ENCODE measurements at places on chromosomes 5 and 9.

DNA sequence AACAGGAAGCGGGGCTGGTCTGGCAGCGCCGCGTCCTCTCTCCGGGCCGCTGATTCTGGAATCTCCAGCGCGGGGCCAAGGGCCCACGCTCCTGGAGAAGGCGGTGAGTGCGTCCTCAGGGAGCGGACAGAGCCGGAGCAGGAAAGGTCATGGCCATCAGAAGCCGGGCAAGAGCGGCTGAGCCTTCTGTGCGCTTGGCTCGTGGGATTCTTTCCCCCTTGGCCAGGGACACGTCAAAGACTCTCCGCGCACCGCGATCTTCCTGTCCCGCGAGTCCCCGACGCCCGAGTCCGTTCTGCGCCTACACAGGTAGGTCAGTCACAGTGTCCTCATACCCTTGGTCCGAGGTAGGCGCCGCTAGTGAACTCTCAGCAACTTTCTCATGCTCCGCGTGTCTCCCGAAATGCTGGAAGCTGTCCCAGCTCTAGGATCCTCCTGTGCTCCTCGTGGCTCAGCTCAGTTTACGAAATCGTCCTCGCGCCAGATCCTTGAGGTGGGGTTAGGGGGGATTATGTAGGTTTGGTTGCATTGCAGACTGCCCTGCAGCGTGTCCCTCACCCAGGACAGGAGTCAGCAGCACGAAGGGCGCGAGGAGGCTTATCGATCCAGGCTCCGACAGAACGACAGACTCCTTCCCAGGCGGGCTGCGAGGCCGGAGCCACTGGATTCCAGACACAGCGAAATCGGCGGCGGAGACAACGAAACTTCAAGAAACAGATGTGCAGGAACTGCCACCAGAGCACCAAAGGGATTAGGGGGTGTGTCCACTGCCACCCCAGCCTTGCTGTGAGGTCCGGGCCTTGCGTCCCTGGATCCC lies 8.7 kb downstream of the LHX6 start:
- no peak for ATAC-seq

- ATAC-seq = no peak
These were observed 210.3 kb downstream of the FANCC start for GRCh38 chr9:95107001-95107749.

- ATAC-seq = no peak
These were observed 114.8 kb upstream of the DAPK1 start for GRCh38 chr9:87382900-87383299.

DNA sequence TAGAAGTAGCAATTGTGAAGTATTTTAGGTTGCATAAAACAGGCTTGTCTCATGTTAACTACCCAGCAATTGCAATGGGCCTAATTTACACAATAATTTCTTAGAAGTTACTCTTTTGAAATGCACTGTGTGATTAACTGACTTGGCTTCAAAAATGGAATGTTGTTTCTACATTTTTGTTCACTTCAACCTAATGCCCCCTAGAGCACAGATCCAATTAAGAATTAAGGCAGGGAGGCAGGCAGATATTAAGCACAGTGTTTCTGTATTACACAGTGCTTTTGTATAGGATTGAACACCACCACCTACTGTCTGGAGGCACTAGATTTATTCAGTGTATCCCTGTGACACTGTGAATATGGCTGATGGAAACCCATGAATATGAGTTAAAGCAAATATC lies 302.1 kb downstream of the FBXL17 start:
- no peak for ATAC-seq

GRCh38 chr5:96730586-96730985 lies 68.4 kb downstream of the CAST start:
- ATAC-seq = no peak

DNA sequence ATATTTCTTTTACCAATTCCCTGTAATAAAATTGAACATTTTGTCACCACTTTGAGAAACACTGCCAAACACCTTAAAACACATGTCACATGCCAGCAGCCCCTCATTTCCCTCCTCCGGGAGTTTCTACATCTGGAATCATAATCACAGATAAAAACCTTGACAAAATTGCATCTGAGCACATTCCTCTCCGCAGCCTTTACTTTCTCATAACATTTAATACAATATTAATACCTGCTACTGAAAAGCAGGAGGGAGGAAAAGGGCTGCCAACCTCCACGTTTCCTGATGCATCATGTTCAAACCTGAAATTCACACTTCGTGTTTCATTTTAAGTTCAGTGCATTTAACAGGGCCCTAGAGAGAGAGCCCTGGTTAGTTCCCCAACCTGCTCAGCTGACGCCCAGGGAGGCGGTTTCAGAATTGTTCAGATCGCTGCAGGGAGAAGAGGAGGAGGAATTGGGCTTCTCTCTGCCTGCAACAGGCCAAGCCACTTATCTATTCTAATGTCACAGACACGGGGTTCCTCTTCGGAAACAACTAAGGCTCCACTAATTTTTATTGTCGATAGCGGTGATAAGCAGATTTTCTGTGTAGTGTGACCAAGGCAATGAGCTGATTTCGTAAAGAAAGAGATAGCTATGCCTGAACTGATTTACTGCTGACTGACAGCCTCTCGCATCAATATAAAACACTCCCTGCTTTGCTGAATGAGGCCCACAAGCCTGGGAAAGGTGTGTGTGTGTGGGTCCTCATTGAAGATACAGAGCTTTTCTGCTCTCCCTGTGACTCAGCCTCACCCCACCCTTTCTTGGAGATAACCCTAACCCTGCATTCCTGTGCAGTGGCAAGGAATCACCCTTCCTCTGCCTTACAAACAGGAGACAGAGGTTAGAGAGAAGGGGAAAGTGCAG lies 4.9 kb upstream of the LHX2 start:
- no peak for ATAC-seq

DNA sequence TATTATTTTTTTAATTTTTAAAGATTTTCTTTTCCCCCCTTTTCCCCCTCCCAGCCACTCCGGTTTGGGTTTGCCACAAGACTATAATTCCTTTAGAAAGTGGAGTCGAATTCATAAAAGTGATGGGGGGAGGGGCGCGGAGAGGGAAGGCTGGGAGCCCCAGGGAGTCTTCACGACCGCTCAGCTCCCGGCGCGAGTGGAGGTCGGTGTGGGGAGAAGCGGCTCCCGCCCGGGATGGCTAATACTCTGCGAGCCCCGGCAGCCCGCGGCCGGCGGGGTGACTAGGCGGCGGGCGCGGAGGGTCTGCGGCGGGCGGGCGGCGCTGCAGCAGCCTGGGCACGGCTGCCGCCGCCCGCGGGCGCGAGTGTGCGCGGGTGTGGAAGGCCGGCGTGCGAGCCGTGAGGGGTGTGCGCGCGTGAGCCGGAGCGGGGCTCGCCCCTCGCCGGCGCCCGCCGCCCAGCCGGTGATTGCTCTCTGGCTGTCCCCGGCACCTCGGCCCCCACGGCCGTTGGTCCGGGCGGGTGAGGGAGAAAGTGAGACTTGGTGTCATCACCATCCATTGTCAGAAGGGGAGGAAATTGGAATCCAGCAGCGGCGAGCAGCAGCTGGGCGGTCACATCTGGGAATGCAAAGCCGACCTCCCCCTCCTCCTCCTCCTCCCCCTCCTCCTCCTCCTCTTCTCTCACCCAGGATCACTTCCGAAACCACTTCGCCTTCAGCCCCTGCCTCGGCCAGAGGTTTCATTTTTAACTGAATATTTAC lies at the start of gene PARP8:
TSS of gene PARP8 (plus strand) at position 377 of the 762 bp plus-strand sequence. CDS start 459 bp downstream, outside the sequence.
- ATAC-seq = peak; percentile 52

- no peak for ATAC-seq
These were observed 28.1 kb downstream of the SLIT3 start for GRCh38 chr5:169272731-169273427.

GRCh38 chr5:171431251-171431777 lies 11.9 kb downstream of the FGF18 start:
- no peak for ATAC-seq

DNA sequence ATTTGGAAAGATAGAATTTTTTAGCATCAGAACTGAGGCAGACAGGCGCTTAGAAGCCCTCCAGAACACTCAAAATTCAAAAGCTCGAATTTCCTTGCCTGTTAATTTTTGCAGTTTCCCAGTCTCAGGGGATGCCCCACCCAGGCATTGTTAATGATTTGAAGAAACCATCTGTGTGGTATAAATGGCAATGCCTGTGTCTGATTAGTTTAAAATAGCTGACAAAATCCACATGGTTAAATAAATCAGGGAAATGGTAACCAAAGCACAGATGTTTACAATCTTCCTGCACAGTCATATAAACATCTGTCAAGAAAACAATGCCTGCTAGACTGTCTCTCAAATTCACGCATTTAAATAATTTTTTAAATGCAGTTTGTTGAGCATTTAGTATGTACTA lies 185.2 kb upstream of the RGMB start:
- ATAC-seq = no peak

- ATAC-seq = no peak
These were observed 10.4 kb upstream of the TCF7 start for GRCh38 chr5:134103998-134104654.

DNA sequence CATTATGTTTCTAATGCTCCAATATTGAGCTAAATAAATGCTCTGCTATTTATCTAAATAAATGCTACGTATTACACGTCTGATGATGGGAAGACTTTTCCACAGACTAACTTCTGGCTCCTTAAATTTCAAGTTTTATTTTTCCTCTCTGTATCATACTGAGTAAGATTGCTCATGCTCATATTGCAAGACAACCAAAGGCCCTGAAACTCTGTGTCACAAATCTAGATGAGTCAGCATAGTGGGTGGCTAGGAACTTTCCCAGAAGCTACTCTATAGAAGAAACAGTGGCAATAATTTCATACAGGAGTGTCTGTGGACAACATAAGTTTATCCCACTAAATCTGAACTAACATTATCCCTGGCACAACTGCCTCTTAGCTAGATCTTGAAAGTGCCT lies 53.0 kb upstream of the RFX3 start:
- ATAC-seq = peak; percentile 67

- ATAC-seq = peak; percentile 67
These were observed 505 bp downstream of the C5orf34 start for GRCh38 chr5:43514471-43514815.

GRCh38 chr9:69677931-69678330 lies 5.8 kb upstream of the APBA1 start:
- no peak for ATAC-seq

DNA sequence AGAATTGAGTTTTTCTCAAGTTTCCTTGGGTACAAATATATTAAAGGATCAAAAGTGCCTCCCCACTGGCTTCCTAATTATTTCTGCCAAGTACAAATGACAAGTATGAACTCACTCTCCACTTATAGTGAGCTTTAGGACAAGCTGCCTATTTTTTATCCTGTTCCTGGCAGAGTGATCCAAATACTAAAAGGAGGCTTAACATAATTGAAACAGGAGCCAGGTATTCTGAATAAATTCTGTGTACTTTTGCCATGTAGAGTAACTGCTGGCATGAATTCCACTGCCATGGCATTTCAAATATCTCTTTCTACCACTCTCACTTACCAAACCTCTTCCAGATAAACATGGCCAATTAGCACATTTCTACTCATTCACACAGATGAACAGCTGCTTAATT lies 171.1 kb downstream of the EPB41L4A start:
- ATAC-seq = no peak

DNA sequence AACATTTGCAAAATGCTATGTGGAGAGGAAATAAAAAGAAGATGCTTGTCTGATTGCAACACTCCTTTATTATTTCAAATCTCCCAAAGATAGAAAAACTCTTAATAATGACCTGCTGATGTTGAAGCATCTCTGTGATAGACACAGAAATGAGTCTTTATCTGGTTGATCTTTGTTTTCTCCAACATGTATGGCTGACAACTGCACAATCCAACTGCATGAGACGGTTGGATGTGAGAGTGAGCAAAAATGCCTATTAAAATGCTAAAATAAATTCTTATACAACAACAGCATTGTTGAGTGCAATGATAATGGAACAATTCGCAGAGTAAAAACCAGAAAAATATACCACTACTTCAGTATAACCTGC lies 7.5 kb upstream of the IZUMO3 start:
- ATAC-seq = no peak

GRCh38 chr5:170342153-170342725 lies 44.7 kb upstream of the LCP2 start:
- ATAC-seq = no peak

- ATAC-seq = no peak
These were observed 54.3 kb downstream of the RGMB start for GRCh38 chr5:98827588-98828284.

Measured in activated CD4-positive, CD25-positive, alpha-beta regulatory T cell treated with anti-CD3 and anti-CD28 coated beads, Interleukin-2, amount 50 U/mL, for 24 hours (primary cell).